ENCODE measurements at places on chromosomes 2 and 18.

- DNase-seq: no peak
Measured at GRCh38 chr2:217307023-217307422, 447.2 kb upstream of the TNP1 start.

DNA sequence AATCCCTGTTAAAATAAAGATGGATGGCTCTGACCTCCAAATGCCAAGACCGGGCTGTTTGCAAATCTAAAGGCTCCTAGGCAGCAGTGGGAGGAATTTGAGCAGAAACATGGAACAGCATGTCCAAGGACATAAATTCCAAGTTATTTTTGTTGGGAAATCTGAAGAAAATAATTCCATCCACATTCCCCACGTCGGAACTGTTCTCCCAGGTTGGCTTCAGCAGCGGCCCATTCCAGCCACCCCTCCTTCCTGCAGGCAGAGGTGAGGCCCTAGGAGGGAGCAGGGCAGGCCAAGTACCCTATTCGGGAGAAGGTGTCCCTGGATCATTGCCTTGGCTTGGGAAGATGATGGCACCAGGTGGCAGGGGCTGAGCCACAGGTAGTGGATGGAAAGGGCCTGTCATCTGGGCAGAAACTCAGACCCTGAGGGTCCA, 117.1 kb downstream of the CAPN13 start:
- no peak for DNase-seq

DNA sequence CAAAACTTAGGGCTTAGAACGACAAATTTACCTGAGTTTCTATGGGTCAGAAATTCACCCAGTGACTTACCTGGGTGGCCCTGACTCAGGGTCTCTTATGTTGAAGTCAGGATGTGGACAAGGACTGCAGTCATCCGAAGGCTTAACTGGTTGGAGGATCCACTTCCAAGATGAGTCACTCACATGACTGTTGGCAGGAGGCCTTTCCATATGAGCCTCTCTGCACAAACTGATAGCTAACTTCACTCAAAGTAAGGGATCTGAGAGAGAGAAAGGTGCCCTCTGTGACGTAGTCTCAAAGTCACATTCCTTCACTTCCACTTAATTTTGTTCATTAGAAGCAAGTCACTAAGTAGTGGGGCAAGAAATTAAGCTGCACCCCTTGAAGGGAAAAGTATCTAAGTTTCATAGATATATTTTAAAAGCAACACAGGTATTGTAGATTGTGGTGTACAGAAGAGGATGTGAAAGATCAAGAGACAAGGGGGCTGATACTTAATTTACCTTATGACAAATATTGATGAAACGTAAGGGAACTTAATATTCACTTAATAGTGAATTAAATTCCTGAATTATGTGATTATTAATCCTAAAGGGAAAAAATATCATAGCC, 48.4 kb downstream of the TANK start:
- peak; percentile 21 for DNase-seq

GRCh38 chr18:48060346-48060745, 129.9 kb upstream of the SMAD2 start:
- DNase-seq: no peak

- DNase-seq: no peak
Measured at GRCh38 chr2:134522496-134523455, 196.0 kb downstream of the TMEM163 start.

DNA sequence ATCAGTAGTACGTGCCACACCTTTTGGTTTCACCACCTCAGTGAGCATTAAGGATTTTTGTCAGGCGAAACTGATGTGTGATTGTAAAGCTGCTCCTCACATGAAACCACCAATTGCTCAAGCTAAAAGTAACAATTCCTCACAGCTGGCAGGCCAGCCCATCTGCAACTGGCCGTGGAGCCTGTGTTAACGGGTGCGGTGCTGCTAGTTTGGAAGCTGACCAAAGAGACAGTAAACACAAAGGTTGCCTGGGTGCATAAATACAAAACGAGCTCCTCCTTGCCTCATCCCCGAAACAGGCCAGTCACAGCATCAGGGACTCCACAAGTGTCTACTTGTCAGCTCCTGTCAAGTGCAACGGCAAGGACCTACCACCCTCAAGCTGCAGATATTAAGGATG, 32.0 kb downstream of the LGALSL start:
- no peak for DNase-seq

DNA sequence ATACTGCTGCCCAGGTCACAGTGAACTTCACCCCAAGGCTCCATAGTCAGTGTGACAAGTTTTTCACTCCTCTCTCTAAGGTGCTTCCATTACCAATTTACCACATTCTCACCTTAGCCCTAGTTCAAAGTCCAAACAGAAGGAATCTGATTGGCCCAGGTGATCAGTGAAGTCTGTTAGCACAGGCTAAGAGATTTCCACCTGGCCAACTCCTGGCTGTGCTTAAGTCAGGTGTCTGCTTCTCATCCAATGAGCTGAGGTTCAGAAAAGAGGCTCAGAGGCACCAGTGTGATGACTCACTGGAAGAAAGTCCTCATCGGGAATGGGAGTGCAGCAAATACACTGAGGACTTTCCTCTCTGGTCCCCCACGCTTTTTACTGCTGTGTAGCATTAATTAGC, 164.4 kb upstream of the MGAT5 start:
- no peak for DNase-seq

- no peak for DNase-seq
Measured at GRCh38 chr2:62340994-62341484, 145.1 kb downstream of the B3GNT2 start.

- DNase-seq: peak; percentile 49
Measured at GRCh38 chr2:161250864-161251436, 57.3 kb upstream of the PSMD14 start.

- no peak for DNase-seq
Measured at GRCh38 chr2:95041824-95042442, 16.4 kb downstream of the MAL start.
